ENCODE measurements at places on chromosomes 6 and 20.

- DNase-seq: no peak
Observed at GRCh38 chr20:62666736-62667529, 24.6 kb downstream of the SLCO4A1 start.

- peak; percentile 10 for DNase-seq
Observed at GRCh38 chr6:118650582-118651281, 659 bp downstream of the CEP85L start.

DNA sequence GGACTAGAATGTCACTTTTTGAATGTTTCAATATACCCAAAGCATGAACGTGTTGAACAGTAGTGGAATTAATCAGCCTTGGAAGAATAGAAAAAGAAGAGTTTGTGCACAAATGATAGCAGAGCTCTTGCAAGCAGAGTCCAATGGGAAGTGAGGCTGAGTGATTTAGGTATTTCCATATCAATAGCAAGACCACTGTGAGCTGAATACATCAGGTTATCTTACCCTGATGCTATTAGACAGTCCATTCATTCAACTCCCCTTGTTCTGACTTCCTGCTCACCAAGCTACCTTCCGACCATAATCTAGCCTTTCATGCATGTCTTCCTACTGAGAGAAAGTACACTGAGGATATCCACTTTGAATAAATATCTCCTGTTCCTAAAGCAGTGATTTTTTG is 349.2 kb upstream of the RNF217 start:
- DNase-seq: no peak

- no peak for DNase-seq
Observed at GRCh38 chr20:31330893-31331292, 22.5 kb upstream of the DEFB116 start.

- DNase-seq: no peak
Observed at GRCh38 chr6:142885182-142885867, 59.7 kb downstream of the HIVEP2 start.

GRCh38 chr6:43282636-43283513 is 15.2 kb upstream of the SLC22A7 start:
- no peak for DNase-seq

DNA sequence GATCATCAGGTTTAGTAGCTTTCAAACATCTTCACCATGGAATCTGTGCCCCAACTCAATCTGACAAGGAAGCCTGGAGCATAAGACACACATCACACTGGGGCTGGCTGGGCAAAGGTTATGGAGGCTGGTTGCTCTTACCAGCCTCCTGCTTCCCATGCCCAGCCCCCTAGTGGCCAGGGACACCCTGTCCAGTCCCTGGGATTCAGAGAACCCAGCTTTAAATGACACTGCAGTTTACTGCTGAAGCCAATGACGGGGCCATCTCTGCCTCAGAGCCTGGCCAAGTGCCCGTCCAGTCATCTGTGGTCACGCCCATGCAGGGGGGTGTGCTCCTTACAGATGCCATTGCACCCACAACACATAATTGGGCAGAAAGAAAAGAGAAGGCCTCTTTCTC is 272.9 kb downstream of the SMOC2 start:
- DNase-seq: no peak

DNA sequence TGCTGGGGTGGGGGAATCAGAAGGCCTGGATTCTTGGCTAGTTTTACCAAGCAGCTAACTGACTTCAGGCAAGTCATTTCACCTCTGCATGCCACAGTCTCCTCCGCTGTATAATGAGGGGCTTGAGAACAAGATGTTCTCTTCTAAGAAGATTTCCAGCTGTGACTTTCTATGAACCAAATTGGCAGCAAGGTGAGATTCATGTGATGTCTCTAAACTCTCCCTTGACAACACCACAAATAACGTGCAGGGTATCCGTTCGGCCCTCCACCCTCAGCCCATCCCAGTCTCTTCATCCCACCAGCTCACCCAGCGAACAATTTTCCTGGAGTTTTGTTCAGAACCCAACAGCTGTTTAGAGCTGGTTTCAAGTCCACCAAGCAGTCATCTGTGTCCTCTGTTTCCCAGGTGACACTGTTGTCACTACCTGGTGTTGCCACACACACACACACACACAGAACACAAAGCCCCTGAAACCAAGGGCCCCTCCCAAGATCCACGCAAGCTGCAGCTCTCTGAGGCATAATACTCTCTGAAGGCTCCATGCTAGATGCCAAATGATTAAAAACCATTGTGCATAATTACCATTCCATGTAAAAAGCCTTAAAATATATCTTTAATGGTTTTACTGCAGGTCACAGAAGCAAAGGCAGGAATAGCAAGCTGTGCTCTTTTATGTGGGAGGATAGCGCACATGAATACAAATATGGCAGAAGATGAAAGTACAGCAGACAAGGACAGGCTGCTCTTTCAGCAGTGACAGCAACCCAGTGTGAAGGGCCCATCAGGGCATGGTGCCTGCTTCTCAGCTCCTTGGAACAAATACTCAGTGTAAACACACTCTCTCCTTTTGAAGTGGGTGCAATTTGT is 48.2 kb downstream of the ARHGAP18 start:
- DNase-seq: no peak

DNA sequence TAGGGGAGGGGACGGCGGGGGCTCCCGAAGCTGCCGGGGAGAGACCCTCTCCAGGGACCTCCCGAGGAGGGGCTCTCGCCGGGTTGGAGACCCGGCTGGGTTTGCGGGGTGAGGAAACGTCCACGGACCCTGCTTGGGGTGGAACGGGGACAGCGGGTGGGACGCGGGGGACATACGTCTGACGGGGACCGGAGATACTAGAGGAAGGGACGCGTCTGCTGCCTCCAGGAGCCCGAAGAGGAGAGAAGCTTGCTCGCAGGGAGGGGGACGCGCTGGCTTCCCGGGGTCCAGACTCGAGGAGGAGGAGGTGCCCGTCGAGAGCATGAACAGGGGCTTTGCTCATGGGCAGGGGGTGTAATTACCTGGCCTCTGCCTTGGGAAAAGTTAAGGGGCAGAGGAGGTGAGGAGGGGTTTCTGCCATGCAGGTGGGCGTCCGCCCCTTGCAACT is 593 bp downstream of the DNMT3B start:
- no peak for DNase-seq

DNA sequence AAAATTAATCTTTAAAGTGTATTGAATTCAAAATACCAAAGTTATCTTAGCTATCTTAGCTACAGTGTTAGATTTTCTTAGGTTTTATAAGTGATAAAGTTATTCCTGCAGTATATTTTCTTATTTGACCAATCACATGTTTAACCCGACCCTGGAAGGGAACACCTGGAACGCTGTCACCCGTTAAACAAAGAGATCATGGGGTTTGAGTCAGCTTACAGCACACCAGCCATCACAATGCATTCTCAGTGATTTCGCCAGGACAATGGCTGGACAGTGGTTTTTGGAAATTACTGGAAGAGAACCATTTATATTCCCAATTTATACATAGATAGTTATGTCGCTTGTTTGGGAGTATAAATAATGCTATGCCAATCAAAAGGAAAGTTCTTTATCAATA is 10.5 kb downstream of the C6orf118 start:
- DNase-seq: no peak

GRCh38 chr20:58712151-58712791 is 19.7 kb downstream of the NPEPL1 start:
- DNase-seq: no peak

DNA sequence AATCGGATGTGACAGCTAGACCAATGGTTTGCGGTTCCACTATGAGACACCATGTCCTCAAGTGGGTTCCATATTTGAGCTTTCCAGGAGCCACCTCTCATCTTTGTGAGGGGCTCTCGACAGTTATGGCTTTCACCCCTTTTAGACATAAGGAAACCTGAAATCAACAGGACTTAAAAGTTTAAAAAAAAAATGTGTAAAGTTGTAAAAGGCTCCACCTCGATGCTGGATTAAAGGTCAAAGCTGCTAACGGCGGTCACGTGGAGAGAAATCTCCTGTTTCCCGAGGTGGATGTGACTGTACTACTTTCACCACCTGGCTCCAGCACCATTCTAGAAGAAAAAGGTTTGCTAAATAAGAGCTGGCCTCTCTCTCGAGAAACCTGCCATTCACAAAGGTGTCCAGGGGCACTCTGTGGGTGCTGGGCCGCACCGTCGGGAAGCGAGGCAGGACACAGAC is 542 bp downstream of the ATP5F1E start:
- no peak for DNase-seq

DNA sequence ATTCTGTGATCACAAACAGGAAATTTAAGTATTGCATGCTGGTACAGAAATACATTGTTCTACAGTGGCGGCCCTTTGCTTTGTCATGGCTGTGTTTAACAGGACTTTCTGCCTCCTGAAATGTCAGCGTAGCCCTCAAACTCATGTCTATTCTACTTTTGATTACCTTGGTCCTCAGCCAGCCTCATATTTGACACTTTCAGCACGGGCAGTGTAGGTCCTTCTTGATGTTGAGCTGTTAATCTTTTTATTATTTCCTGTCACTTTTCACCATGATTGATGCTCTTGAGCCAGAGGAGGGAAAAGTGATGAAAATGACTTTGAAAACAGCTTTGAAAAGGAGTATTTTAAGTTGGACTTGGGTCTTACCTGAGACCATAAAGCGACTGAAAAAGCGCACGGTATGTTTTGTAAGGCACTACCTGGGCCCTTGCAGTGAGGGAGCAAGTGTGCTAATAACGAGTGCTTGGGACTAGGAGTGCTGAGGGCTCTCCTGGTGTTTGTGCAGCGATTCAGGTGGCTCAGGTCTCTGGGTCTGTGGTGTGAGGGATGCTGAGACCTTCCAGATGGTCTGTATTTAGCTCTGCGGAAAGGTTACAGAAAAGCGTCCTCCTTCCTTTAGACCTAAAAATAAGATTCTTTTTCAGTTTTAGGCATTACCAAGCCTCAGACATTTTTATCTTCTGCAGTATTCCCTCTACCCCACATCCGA is 45.2 kb upstream of the RREB1 start:
- DNase-seq: no peak

DNA sequence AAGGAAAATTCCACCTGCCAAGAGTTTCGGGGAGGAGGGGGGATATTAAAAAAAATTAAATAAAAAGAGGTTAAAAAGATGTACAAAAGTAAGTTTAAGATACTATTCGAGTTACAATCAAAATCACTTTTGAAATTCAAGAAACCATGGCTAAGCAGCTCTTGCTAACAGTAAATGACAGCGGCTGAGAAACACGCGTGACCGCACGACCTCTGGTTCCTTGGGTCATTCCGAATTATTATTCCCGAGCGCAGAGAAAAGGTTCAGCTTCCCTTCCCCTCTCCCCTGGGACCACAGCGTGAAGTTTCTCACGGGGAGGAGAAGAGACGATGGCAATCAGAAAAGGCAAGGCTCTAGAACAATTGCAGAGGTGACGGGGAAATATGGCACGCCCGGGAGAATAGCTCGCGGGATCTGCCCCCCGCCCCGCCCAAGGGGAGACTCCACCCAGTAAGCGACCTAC is 496 bp downstream of the TMEM242 start:
- DNase-seq: no peak

DNA sequence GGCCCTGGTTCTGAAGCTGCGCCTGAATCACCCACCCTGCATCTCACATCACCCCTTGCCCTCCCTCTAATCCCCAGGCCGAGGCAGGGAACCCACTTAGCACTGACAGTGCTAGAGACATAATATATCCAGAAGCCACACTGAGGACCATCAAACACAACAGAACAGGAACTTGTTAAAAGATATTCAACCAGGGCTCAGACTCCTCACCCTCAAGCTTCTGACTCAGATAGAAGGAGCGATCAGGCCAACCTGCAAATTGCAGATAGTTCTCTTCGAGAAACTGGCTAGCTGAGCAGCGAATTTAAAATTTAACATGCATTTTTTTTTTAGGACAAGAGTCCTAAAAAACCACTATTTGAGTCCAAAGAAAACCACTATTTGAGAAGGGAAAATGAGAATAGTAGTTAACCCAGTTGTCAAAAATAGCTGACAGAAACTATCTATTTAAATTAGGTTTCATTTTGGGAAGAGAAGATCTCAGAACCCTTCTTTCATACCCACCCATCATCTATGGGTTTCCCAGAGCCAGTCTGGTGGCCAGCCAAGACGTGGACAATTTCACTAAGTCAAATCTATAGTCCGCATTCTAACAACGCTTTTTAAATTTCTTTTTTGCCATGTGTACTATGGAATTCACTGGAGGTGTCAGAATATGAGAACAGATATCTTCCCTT is 95.6 kb downstream of the OPRM1 start:
- no peak for DNase-seq

GRCh38 chr6:149052350-149053106 is 265.0 kb upstream of the TAB2 start:
- no peak for DNase-seq

GRCh38 chr6:9468277-9468676 is 946.6 kb downstream of the TFAP2A start:
- no peak for DNase-seq

DNA sequence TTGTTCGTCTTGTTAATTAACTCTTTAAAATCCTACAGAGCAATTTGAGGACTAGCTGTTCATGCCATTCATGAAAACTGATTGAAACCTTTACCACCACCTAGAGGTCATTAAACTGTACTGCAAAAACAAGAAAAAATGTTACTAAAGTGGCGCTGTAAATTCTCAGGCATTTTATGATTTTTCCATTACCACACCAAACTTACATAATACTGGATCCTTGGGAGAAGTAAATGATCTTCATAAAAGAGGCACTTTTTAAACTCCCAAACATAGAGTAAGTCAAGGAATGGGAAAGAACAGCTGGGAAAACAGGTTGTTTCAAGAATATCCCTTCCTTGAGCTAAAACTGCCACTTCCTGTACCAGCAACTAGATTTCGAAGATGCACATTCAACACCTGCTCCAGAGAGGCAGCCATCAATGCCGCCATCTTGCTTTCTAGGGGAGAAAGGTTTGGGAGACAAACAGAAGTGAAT is 54.3 kb downstream of the MYLIP start:
- peak; percentile 65 for DNase-seq

GRCh38 chr20:62860924-62861691 is 514 bp downstream of the TCFL5 start:
- peak; percentile 22 for DNase-seq

GRCh38 chr6:141851063-141851462 is 281.7 kb upstream of the GJE1 start:
- DNase-seq: no peak

DNA sequence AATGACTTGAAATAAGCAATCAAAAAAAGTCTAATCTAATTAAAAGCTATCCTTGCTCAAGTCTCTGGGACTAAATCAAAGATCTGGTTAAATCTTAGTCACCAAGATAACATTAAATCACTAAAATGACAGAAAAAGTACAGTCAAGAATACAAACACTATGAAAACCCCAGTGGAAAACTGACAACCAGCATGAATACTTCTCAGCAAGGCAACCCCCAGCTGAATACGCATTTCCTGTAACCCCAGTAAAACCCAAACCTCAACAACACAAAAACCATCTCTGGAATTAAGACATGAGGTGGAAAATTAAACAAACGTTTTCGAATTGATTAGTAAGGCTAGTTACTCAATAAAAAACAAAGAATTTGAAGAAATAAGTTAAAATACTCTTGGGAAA is 23.7 kb upstream of the ZC3H12D start:
- DNase-seq: no peak

DNA sequence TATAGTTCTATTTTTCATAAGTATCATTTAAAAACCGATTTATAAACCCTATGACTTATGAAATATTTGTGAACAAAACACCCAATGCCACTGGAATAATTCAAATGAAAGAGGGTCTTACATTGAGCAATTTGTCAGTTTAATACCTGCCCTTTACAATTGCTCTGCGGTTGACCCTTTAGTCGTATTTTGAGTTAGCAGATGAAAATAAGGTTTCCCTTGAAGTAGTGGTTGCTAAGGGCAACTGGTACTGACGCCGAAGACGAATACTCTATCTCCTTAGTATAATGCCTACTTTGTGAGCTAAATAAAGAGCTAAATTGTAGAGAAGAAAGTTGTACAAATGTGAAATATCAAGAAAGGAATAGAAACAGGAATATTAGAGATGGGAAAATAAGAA is 69.4 kb downstream of the KCNQ5 start:
- no peak for DNase-seq
